SK-N-SH (cell line): ENCODE measurements at places on chromosomes 13 and 19.

DNA sequence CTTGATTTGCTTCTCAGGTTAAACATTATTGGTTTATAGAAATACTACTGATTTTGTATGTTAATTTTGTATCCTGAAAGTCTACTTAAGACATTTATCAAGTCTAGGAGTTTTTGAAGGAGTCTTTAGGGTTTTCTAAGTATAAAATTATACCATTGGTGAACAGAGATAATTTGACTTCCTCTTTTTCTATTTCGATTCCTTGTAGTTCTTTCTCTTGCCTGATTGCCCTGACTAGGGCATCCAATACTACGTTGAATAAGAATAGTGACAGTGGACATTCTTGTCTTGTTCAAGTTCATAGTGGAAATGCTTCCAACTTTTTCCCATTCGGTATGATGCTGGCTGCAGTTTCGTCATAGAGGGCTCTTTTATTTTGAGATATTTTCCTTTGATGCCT is 807.5 kb upstream of the SLC10A2 start:
- no peak for DNase-seq

DNA sequence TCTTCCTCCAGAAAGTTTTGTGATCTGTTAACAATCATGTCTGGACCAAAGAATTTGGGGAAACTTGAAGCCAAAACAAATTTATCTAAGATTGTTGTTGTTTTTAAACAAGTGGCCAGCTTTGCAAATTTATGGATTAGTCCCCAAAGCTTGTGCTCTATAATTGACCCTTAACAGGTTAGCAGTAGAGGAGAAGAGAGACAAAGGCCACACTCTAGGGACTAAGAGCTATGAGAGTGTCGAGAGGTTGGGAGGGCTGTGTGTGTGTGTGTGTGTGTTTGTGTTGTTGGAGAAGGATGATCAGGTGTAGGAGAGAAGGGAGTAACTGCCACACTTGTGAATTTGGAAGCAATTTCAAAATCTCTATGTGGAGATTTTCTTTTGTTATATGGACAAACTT is 367.3 kb downstream of the KCNRG start:
- DNase-seq, result no peak

GRCh38 chr19:51434456-51434855 is 17.0 kb upstream of the SIGLEC10 start:
- no peak for DNase-seq

DNA sequence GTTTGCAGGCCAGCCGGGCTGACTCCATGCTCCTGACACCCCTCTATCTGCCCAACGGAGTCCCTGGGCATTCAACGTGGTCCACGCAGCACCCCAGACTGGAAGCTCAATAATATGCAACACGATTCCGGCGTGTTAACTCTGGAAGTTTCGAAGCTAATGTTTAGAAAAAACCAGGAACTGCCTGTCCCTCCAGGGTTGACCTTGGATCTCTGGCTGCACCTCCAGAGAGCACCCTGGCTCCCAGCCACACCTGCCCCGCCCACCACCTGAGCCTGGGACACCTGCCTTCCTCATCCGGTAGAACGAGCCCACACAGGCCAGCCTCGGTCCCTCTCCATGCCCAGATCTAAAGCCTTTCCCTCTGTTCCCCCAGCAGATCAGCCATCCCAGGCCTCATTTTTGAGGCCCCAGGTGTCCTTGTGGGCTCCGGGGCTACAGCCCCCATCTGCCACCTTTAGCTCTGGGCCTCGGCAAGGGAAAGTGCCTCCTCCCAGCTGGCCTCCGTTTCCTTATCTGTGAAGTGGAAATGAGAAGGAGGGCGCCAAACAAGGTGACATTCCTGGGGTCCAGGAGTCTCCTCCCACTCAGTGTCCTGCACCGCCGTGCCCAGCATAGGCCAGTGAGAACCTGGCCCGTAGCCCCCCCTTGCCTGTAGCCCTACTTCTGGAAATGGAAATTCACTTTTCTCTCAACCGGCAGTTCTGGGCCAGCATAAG is 38.7 kb downstream of the KLF2 start:
- DNase-seq, result no peak

GRCh38 chr13:42533336-42533591 is 40.7 kb upstream of the TNFSF11 start:
- no peak for DNase-seq

GRCh38 chr13:32861304-32861703 is 154.9 kb upstream of the KL start:
- DNase-seq, result no peak

- no peak for DNase-seq
Measured at GRCh38 chr19:7715671-7716070, 13.7 kb upstream of the FCER2 start.

DNA sequence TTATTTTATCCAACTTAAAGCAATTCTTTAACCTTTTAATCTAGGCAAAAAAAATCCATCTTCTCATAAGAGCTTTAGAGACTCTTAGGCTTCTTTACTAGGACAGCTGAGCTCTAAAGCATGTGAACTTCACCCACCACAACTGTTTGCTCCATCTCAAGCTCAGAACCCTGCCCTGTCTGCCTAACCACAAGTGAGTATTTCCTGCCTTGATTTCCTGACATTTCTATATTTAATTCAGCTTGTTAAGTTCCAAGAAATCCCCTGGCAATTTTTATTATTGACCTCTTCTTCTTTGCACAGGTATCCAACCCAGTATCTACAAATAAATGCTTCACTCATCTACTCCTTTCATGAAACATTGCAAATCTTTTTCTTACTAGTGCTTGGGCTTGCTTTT is 21.1 kb upstream of the CEACAM21 start:
- no peak for DNase-seq

GRCh38 chr13:109787135-109787954 is 962 bp upstream of the IRS2 start:
- DNase-seq, result peak; percentile 73

- DNase-seq, result no peak
Measured at GRCh38 chr19:2478756-2479555, 3.0 kb downstream of the GADD45B start.

DNA sequence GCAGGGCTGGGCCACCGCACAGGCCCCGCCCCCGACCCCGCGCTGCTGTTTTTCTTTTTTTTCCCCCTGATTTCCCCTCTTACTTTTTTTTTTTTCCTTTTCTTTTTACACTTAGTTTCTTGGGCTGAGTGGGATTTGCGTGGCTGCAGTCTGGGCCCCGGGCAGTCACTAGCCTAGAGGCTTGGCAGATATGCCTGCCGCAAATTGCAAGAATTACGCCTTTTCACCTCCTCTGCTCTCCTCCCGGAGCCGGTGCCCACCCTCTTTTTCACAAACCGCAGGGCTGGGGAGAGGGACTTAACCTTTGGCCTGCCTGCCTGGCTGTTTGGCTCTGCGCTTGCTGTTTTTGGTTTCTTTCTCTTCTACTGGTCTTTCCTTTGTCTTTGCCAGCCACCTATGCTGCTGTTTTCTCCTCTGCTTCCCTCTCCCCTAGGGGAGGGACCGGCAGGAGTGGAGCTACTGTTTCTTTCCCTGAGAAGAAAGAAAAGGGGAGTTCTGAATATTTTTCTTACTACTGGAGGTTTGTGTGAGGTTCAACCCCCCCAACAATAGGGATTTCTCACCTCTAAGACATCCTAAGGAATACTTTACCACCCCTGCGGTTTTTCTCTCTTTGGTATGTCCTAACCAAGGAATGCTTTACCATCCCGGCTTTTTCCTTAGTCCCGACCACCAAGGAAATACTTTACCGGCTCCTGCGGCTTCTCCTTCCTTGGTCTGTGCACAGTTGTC is 11.0 kb downstream of the ZNF552 start:
- DNase-seq, result peak; percentile 68

DNA sequence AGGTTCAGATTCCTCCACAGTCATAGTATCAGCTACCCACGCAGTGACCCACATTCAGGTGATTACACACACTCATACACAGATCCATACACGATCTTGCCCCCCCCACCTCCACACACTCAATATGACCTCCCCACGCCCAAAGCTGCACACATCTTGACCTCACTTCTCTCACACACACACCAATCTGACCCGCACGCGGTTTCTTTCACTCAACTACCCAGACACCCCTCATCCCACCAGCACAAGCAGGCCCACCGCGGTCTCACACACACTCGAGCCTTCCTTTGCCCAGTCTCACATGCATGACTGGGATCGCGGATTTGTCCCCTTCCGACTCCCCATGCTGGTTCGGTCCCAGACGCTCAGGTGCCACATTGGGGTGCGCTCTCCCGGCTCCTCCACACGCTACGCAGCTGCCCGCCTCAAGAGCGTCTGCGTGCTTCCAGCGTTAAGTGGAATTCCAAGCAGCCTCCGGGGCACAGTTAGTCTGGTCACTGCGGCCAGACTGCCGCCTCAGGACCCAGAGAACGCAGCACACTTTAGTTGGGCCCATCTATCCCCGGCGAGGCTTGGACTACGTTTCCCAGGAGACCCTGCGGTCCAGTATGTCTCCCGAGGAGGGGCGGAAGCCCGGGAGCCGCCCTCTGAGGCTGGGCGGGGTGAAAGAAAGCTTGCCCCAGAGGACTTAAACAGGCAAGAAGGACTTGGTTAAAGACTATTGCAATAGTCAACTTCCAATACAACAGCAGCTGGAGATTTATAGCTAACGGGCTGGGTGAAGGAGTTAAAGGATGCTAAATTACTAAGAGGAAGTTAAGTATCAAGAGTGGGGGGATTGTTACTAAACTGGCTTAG is 746 bp upstream of the ZNF345 start:
- peak; percentile 87 for DNase-seq

- no peak for DNase-seq
Measured at GRCh38 chr13:110445183-110445582, 116.3 kb downstream of the RAB20 start.

DNA sequence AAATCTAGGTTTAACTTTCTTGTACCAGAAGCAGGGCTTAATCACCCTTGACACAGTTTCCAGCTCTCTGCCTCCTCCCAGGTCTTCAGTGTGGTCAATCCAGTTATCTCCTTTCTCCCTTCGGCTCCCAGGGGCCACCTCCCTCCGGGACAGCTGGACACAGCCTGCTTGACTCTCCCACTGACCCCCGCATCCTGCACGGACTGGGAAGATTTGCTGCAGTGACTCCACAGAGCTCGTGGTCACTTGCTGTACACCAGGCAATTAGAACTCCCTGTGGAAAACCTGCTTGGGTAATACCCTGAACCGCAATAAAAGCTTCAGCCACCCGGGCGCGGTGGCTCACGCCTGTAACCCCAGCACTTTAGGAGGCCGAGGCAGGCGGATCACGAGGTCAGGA is 116.5 kb downstream of the NUFIP1 start:
- no peak for DNase-seq

GRCh38 chr19:4829001-4829712 is 2.4 kb downstream of the TICAM1 start:
- no peak for DNase-seq

GRCh38 chr19:49468199-49468598 is 5.8 kb upstream of the FLT3LG start:
- no peak for DNase-seq

GRCh38 chr19:52369559-52370340 is at the start of gene ZNF880:
ZNF880 (plus strand) TSS chr19:52369923; CDS start chr19:52369966, 43 bp downstream.
- peak; percentile 93 for DNase-seq

GRCh38 chr19:38806371-38806770 is 6.4 kb downstream of the LGALS4 start:
- no peak for DNase-seq

DNA sequence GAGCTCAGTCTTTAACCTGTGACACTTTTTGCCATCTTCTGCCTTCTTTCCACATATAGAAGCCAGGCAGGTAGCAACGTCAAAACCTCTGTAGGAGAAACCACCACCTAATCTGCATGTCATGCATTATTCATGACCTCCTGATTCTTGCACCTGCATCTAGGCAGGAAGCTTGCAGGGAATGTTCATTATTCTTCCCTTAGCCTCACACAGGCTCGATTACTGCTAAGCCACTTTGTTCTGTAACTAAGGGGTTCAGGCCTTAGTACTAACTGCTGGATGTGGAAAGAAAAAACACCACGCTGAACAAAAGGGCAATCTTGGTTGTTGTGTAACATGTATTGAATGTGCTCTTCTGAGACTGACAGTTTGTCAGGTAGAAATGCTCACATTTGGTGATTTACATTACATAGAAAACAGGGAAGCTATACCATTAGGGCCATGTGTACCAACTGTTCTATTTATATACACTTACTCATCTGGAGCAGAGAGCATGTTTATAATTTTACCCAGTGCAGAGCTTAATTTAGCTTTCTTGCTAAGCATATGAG is 366.9 kb downstream of the KLF12 start:
- DNase-seq, result no peak

GRCh38 chr13:75636436-75637180 is 478 bp downstream of the LMO7 start:
- peak; percentile 67 for DNase-seq

DNA sequence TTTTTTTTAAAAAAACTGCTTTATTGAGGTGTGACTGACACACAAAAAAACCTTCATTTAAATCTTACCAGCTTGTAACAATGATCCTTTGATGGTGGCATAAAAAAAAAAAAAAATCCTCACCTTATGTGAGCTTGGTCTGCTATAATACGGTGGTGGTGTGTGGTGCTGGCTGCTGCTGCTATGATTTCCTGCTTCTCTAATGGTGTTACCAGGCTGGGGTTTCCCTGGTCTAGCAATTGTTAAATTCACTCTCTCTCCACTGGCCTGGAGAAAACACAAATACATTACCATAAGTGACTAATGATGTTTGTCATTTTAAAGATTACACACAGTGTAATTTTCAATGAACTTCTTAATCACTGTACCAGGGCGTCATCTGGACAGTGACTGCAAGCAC is 60.6 kb downstream of the LNX2 start:
- DNase-seq, result no peak

- DNase-seq, result no peak
Measured at GRCh38 chr13:80359778-80360452, 19.0 kb upstream of the SPRY2 start.

DNA sequence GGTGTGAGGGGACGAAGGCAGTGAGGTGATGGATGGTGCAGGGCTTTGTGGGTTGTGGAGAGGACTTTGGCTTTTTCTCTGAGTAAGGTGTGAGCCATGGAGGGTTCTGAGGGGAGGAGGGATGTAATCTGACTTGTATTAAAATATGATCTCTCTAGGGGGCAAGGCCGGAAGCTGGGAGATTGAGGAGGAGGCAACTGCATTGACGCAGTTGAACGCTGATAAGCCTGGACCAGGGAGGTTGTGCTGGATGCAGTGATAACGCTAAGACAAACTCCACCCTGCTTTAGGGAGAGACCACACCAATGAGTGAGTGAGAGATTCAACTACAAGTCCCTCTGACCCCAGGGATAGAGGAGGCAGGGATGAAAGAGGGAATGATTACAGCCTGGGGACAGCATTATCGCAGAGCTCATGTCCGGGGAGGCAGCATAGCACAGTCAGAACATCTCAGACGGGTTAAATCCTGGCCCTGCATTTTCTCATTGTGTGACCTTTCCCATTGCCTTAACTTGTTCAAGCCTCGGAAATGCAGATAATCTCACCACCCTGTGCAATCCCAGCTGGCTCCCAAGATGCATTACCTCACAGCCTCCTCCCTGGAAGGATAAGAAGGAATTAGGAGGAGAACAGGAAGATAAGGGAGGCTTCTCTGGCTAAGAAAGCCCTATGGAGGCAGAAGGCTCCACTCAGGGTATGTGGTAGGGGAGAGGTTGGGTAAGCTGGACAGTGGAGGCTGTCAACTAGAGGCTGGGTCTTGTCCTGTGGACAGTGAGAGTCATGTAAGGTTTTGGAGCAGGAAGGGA is 124.2 kb downstream of the CACNA1A start:
- DNase-seq, result no peak

- DNase-seq, result peak; percentile 80
Measured at GRCh38 chr13:35470671-35471661, 5.5 kb downstream of the MAB21L1 start.
